Midbrain (tissue), 1 donor: ENCODE measurements at places on chromosomes 6 and 20.

DNA sequence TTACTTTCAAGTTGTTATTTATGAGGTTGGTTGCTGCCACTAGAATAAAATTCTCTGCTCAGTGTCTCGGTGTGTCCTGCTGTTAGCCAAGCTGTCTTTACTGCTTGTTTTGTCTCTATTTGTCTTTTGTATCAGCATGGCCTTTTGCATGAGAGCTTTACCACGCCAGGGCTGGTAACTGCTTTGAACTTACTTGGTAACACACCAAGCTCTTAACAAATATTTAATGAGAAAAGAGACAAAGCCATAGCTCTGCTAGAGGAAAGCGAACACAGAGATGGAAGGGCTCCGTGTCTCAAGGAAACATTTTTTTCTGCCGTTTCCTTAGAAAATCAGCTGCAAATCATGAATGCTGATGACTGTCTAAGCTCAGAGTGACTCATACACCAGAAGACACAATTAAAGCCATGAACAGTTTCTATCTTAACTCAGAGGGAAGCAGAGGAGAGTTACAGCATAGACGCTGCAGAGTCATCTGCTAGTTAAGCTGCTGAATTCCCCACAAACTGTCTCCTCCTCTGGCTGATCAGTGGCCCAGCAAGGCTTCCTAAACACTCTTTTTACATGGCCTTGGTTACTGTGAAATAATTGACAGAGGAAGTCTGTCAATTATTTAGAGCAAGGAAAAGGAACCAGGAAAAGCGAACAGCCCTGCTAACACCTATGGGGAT is 44.8 kb downstream of the AGPAT4 start:
- no peak for DNase-seq

- no peak for DNase-seq
These were observed 47.2 kb upstream of the FAM8A1 start for GRCh38 chr6:17552861-17553260.

DNA sequence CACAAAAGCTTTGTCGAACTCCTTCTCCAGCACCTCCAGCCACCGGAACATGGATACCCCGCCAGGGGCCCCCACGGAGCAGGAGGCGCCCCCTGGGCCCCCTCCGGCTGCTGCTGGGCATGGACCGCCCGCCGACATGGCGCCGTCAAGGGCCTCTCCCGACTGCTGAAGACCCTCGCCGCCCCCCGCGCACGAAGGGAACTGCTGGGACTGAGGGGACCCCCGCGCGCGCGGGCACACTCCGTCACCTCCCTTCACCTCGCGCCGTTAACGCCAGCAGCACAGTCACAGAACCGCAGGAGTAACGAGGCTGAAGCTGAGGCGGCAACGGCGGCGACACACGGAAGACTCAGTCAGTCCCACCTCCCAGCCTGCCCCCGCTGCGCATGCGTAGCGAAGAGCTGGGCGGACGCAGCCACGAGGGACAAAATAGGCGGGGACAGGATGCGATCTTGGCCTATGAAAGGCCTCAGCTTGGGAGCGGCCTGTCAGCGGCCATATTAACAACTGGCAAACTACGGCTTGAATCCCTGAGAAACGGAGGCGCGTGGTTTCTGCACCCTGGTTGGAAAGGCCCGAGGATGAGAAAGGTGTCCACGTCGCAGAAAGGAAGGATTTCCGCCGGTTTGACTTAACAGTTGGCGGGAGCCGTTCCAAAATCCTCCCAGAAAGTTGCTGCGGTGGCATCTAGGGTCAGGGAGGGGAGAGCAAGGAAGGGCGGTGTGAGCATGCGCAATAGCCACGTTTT is at the start of gene GOPC:
TSS of gene GOPC (minus strand) at position 361 of the 748 bp plus-strand sequence. CDS start at position 138, 223 bp downstream.
- peak; percentile 98 for DNase-seq

- no peak for DNase-seq
These were observed 312.9 kb downstream of the GJA1 start for GRCh38 chr6:121748376-121748775.

- no peak for DNase-seq
These were observed 32.5 kb downstream of the RIPOR3 start for GRCh38 chr20:50658804-50659380.

DNA sequence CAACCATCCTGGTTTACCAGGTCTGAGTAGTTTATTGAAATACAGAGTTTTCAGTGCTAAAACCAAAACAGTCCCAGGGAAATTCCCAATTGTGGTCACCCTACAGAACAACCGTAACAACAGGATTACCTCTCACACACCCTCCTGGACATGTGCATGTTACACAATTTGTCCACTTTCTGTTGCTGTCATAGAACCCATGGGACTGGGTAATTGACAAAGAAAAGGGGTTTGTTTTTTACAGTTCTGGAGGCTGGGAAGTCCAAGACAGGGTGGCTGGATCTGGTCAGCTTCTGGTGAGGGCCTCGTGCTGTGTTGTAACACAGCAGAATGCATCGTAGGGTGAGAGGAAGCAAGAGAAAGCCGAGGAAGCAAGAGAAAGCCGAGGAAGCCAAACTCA is 9.1 kb upstream of the ADA start:
- DNase-seq, result no peak

GRCh38 chr6:148316308-148316707 is 26.3 kb upstream of the SASH1 start:
- peak; percentile 62 for DNase-seq

- DNase-seq, result no peak
These were observed 37.2 kb downstream of the LHFPL5 start for GRCh38 chr6:35842381-35842780.

GRCh38 chr6:105802703-105803102 is 283.4 kb upstream of the PRDM1 start:
- DNase-seq, result no peak

GRCh38 chr20:8242066-8242465 is 110.0 kb downstream of the PLCB1 start:
- no peak for DNase-seq
